ENCODE measurements at places on chromosomes 5 and 9. TPM values are rescaled to one million over a fixed set of nuclear protein-coding genes. Genes with fewer than 3 reads are reported as not detected.

SIT1 gene
- total RNA-seq: not detected

SNAPC4 gene
- total RNA-seq: 8.5 TPM

CPEB4 gene
- total RNA-seq: 36.0 TPM

PCA3 gene
- total RNA-seq: under 0.01 TPM

ZNF782 gene
- 3.3 TPM for total RNA-seq

PHF24 gene
- 0.11 TPM for total RNA-seq

ARHGEF37 gene
- 1.5 TPM for total RNA-seq

FAM221B gene
- total RNA-seq: not detected

TAF1L gene
- under 0.01 TPM for total RNA-seq

EGFLAM gene
- 0.75 TPM for total RNA-seq

EIF4EBP3 gene
- 0.77 TPM for total RNA-seq

PCDHB3 gene
- 0.77 TPM for total RNA-seq

MOB3B gene
- total RNA-seq: 0.12 TPM

FRMPD1 gene
- total RNA-seq: not detected

RRAGA gene
- 54.5 TPM for total RNA-seq

AQP3 gene
- 0.89 TPM for total RNA-seq

CCDC152 gene
- 1.2 TPM for total RNA-seq

SPRY4 gene
- total RNA-seq: 6.7 TPM

GLRA1 gene
- total RNA-seq: not detected

IFNB1 gene
- total RNA-seq: not detected

PTGER4 gene
- 2.9 TPM for total RNA-seq

EDIL3 gene
- 4.8 TPM for total RNA-seq

TMED9 gene
- 238 TPM for total RNA-seq

TEX48 gene
- total RNA-seq: not detected

PTPN3 gene
- total RNA-seq: 0.12 TPM

CDH9 gene
- not detected for total RNA-seq

TMOD1 gene
- total RNA-seq: 0.87 TPM

TCF7 gene
- 0.37 TPM for total RNA-seq

PRR7 gene
- total RNA-seq: 4.9 TPM

NREP gene
- total RNA-seq: 31.1 TPM

MARCOL gene
- not detected for total RNA-seq

PCDHB10 gene
- 0.12 TPM for total RNA-seq

RAI14 gene
- 259 TPM for total RNA-seq

PCDHA11 gene
- total RNA-seq: 0.22 TPM

PCDHB15 gene
- total RNA-seq: 0.37 TPM

DNM1 gene
- 20.7 TPM for total RNA-seq

FCN2 gene
- total RNA-seq: not detected

CCDC107 gene
- total RNA-seq: 24.0 TPM

CATSPER3 gene
- total RNA-seq: 0.12 TPM

SPINK5 gene
- total RNA-seq: not detected

COL5A1 gene
- total RNA-seq: 238 TPM

C5orf52 gene
- total RNA-seq: not detected

NEURL1B gene
- total RNA-seq: 11.4 TPM

ADCY2 gene
- total RNA-seq: under 0.01 TPM

FAXDC2 gene
- 4.5 TPM for total RNA-seq
